ENCODE measurements at places on chromosomes 13 and 19.

GRCh38 chr13:99308471-99309087 lies 1.4 kb upstream of the GPR183 start:
- no peak for DNase-seq

DNA sequence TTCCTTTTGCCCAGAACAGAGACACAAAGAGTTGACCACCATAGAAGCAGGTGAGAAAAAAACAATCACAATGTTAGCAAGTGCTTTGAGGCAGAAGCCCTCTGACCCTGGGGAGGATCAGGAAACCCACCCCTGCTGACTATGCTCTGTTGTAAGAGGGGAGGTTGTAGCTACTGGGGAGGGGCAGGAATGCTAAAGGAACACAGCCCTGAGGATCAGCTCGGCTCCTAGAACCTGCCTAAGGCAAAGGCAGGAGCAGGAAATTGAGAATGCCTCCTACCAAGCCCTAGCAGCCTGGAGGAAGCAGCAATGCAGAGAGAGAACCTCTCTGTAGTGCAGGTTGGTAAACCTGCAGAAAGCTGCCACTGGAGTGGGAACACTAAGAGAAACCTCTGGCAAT lies 624.0 kb upstream of the KLF12 start:
- no peak for DNase-seq

GRCh38 chr13:23468811-23469210 lies 35.3 kb upstream of the SACS start:
- no peak for DNase-seq

GRCh38 chr13:42396501-42396900 lies 124.5 kb downstream of the AKAP11 start:
- DNase-seq, result peak; percentile 58

DNA sequence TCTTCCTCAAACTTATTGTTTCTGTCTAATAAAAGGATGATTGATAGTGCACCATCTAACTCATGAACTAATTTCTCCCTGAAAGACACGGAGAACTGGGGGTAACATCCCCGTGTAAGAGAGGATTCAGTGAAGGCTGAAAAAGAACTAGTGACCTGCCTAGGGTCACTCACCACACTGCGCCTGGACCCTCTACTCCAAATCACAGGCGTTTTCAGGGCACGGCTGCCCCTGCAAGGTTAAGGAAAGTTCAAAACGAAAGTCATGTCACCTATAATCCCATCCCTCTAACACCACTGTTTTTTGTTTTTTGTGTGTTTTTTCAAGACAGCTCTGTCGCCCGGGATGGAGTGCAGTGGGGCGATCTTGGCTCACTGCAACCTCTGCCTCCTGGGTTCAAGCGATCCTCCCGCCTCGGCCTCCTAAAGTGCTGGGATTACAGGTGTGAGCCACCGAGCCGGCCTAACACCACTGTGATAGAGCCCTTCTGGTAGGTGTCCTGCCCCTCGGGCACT lies 8.7 kb downstream of the URAD start:
- DNase-seq, result no peak

- no peak for DNase-seq
Measured at GRCh38 chr13:80577285-80577684, 236.4 kb upstream of the SPRY2 start.

DNA sequence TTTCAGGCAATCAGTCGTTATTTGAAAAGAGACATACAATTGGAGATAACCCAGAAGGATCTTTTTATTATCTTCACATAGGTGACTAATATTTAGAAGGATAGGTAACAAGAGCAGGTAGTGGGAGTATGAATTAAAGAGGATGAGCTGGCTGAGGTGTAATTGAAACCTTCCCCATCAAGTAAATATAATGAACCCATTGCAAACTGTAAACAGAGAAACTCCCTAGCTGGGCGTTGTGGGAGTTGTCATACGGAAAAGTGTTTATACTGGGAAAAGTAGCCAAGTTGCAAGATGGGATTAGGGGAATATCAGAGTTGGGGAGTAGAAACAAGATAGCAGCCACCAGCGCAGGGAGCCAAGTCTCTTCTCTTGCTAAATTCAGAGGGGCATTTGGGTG lies 448.4 kb downstream of the COG6 start:
- DNase-seq, result no peak

- no peak for DNase-seq
Measured at GRCh38 chr13:59409634-59410200, 754.0 kb downstream of the DIAPH3 start.

- no peak for DNase-seq
Measured at GRCh38 chr19:29687244-29687896, 22.1 kb downstream of the PLEKHF1 start.

GRCh38 chr13:59332966-59333365 lies 830.8 kb downstream of the DIAPH3 start:
- no peak for DNase-seq

DNA sequence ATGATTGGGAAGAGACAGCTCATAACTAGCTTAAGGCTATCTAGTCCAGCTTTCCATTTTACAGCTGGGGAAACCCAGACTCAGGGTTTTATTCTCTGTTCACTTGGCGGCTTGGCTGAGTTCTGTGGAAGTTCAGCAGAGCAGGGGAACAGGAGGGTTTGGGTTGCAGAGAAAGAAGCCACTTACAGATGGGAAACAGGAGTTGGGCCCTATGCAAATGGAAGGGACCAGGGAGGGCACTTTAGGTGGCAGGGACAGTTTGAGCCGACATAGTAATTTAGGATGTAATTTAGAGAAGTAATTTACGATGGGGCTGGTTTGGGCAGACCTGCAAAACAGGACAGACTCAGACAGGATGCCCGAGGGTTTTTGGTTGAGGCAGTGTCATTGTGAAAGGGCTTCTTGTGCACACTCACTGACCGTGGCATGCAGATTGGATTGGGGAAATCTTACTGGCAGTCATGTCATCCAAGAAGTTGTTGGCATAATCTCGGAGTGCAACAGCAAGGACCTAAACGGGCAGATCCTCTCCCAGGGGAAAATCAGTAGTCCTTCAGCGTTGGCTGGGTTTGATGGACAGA lies 47.3 kb upstream of the GPR183 start:
- no peak for DNase-seq

DNA sequence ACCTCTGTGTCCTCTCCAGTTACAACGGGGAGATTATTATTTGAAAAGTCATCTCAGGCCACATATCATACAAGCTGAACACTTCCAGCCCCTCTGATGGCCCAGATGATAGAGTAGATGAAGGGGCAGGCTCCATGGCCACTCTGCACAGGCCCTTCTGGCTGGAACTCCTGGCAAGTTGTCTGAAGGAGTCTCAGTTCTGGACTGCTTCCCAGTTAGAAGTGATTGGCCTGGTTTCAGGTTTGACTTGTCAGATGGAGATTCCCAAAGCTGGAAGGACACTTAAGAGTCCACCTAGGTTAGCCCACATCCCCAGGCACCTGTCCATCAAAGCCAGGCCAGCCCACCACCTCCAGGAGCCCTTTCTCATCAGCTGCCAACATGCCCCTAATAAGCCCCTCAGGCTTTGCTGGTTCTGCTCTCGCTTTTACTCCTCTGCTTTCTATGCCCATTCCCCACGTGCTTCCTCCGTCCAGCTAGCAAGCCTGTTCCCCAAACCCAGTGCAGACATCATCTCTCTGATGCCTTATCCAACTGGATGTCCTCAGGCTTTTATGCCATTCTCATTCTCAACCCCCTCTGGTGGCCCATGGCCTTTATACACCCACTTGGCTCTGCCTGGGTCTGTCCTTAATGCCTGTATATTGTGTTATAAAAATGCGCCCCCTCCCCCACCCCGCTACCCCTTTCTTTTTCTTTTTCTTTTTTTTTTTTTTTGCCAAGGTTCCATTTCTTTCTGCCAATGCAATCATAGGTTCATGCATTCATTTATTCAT lies 56.5 kb downstream of the HSPH1 start:
- DNase-seq, result no peak

DNA sequence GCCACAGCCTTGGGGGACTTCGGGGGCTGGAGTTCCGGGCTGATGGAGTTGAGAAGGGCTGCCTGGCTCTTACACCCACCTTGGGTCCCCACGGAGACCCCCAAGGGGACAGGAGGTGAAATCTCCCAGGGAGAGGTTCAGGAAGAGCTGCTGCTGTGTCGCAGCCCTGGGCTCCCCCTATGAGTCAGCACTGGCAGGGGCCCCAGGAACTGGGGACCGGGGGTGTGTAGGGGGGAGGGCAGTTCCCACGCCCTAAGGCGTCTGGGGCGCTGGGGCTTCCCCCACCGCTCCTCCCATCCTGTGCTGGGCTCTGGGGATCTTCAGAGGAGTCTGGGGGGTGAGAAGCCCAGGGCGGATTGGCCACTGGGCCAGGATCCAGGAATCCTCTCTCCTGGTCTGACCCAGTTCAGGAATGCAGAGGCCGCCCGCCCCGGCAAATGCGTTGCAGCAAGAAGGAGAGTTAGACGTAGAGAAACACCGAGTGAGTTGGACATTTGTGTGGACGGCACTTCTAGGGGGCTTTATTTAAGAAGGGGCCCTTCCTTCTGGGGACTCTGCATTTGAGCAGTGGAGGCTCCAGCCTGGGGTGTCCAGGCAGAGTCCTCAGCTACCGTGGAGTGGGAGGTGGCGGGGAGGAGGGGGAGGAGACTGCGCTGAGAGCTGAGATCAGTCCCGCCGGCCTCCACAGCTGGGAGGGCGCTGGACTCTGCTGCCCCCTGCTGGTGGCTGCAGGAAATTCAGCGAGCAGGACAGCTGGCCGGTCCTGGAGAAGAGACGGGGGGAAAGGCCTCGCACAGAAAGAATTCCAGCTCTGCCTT lies 15.0 kb upstream of the NANOS3 start:
- peak; percentile 92 for DNase-seq

GRCh38 chr19:36140304-36141038 lies 605 bp downstream of the CAPNS1 start:
- peak; percentile 35 for DNase-seq

DNA sequence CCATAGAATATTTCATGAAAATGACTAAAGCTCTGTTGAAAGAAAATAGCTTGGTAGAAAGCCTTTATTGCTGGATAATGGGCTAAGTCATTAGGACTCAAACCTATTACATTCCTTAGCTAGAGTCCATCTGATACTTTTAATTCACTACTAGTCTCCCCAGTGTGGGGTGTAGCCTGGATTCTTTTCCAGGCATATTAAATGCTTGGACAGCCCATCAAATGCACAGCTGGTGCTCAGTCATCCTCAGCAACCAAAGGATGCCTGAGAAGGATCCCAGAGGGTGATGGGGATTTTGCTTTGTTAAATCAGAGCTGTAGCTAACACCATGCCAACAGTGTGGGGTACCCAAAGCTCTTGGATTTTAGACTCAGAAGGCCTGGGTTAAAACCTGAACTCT lies 153.5 kb downstream of the DLEU7 start:
- no peak for DNase-seq

- no peak for DNase-seq
Measured at GRCh38 chr19:39046037-39046821, 13.9 kb upstream of the FBXO27 start.

- no peak for DNase-seq
Measured at GRCh38 chr19:32324631-32325285, 20.7 kb upstream of the ZNF507 start.

DNA sequence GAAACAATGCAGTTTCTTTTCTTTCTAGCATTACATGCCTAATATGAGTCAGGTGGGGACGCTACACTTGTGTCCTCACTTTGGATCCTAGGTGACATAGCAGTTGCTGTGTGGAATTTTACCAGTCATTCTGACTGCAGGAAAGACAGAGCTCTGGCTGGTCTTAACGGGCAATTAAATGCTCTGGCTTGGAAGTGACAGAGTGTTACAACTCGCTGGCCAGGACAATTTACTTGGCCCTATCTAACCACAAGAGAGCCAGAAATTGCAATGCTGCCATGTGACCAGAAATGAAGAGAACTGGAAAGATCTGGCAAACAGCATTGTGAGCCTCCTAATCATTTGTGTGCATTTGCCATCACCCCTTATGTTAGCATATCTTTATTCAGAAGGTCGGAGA lies 351.1 kb downstream of the DCT start:
- DNase-seq, result no peak

GRCh38 chr19:4879041-4879440 lies 11.6 kb upstream of the PLIN3 start:
- DNase-seq, result no peak

- DNase-seq, result no peak
Measured at GRCh38 chr13:26589226-26589625, 31.7 kb downstream of the WASF3 start.

GRCh38 chr19:7533281-7533885 lies 2.1 kb upstream of the PNPLA6 start:
- no peak for DNase-seq

GRCh38 chr19:41753936-41754529 lies 1.3 kb upstream of the CEACAM6 start:
- peak; percentile 76 for DNase-seq

- DNase-seq, result no peak
Measured at GRCh38 chr13:55029280-55029679, 2000.7 kb downstream of the OLFM4 start.

DNA sequence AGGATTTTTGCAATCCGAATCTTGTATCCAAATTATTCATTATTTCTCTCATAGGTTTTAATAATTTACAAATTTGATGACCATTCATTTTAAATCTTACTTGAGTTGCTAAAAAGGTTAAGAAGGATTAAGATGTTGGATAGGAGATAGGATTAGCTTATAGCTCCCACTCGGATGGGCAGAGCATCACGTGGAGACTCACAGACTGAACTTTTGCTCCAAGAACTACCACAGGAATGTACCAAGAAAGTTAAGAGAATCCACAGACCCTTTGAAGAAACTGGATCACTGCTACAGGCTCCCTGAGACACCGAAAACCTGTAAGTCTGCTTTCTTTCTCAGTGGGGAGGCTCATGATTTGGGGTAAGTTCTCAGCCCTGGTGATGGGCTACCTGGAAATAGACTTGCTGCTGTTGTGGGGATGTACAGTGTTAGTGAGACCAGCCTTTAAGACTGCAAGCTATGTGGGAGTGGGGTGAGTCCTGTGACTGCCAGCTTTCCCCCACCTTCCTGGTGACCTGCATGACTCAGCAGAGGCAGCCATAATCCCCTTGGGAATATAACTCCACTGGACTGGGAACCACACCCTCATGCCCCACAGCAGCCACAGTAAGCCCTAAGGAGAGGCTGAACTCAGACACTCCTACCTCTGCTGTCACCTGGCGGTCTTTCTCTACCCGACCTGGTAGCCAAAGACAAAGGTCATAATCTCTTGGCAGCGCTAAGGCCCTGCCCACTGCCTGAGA lies 1458.0 kb downstream of the OLFM4 start:
- DNase-seq, result no peak

DNA sequence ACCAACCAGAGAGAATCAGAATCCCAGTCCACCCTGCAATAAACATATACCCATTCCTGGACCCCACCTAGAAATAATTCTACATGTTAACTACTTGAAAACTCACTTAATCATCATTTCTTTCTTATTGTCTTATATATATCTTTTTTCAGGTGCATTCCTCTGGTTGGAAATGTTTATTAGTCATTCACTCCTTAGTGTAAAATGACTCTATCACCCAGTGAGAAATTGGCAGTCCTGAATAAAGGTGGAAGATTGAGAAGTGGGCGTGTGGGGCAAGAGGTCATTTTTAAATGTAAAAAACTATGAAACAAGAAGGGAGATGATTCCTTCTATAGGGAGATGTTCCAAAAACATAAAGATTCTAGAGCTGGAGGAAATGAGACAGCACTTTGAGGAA lies 101.2 kb upstream of the MBNL2 start:
- DNase-seq, result no peak

GRCh38 chr13:40469581-40470310 lies 196.7 kb downstream of the FOXO1 start:
- DNase-seq, result no peak

- DNase-seq, result no peak
Measured at GRCh38 chr13:97273341-97273831, 51.3 kb downstream of the MBNL2 start.

Measured in CD4-positive, alpha-beta T cell treated with Interleukin-10 for 1 hour (primary cell).